ENCODE measurements at places on chromosomes 3 and 15. TPM values are rescaled to one million over a fixed set of nuclear protein-coding genes. Genes with fewer than 3 reads are reported as not detected.

VGLL3 gene
- total RNA-seq: 27.6 TPM

GPR62 gene
- total RNA-seq: not detected

TBC1D5 gene
- 58.2 TPM for total RNA-seq

ROBO2 gene
- total RNA-seq: 0.66 TPM

ASB14 gene
- total RNA-seq: not detected

ARPP21 gene
- 0.14 TPM for total RNA-seq

SLC12A1 gene
- total RNA-seq: not detected

GOLGA6D gene
- total RNA-seq: not detected

TMF1 gene
- 47.7 TPM for total RNA-seq

ARPC4 gene
- total RNA-seq: 327 TPM

ISL2 gene
- not detected for total RNA-seq

STAB1 gene
- 0.57 TPM for total RNA-seq

GABRG3 gene
- not detected for total RNA-seq

ALDH1L1 gene
- 1.3 TPM for total RNA-seq

MESP2 gene
- total RNA-seq: not detected

CIB1 gene
- total RNA-seq: 37.0 TPM

FSTL1 gene
- total RNA-seq: 957 TPM

TFG gene
- 129 TPM for total RNA-seq

CELF6 gene
- under 0.01 TPM for total RNA-seq

CP gene
- not detected for total RNA-seq

ZNF80 gene
- not detected for total RNA-seq

RPL15 gene
- 1,227 TPM for total RNA-seq

CORO2B gene
- 10.7 TPM for total RNA-seq

DNAH1 gene
- 7.7 TPM for total RNA-seq

WDR6 gene
- 94.8 TPM for total RNA-seq

FBXO40 gene
- total RNA-seq: not detected

PEX5L gene
- total RNA-seq: not detected

ADAMTS9 gene
- 18.8 TPM for total RNA-seq

TBC1D2B gene
- 22.3 TPM for total RNA-seq

LYSMD4 gene
- total RNA-seq: 7.2 TPM
